CD4-positive, alpha-beta T cell treated with Interleukin-1 beta for 1 hour (primary cell): ENCODE measurements at places on chromosomes 7 and 10.
A peak's percentile ranks its signal among the peaks of the same experiment; 100 is the strongest.

GRCh38 chr7:122339145-122339904, 34.8 kb upstream of the FEZF1 start:
- DNase-seq = no peak

DNA sequence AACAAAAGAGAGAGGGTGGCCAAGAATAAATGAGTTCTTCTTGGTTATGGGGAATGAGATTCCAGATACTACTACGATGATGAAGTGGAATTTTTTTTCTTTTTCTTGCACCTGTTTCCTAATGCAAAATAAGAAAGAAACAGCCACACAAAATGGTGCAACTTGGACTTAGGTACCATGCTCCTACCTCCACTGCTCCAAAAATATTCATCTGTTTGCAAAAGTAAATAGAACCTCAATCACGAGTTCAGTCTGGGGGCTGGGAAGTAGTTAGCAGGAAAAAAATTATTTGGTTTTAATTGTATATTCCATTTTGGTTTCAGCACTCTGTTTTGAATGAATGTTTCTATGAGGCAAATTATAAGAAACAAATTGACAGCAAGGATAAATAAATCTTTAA, 73.5 kb downstream of the SLC25A13 start:
- DNase-seq = no peak

DNA sequence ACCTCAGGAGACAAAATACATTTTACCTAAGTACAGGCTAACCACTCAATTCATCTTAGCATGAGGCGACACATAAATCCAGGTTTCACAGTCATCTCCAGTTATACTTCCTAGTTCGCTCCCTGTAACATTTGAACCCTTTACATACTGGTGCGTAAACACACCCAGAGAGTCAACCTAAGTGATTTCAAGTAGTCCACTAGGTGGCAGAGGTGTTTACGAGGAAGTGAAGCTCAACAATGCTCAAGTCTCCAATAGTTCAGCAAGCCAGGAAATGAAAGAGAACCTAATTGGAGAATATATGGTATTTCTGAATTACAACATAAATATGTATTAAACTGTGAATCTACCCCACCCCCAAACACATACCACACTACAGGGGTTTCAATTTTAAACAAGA, 76.3 kb upstream of the ABCB5 start:
- DNase-seq = no peak

- DNase-seq = no peak
Observed at GRCh38 chr10:90179696-90180407, 478.5 kb downstream of the KIF20B start.

DNA sequence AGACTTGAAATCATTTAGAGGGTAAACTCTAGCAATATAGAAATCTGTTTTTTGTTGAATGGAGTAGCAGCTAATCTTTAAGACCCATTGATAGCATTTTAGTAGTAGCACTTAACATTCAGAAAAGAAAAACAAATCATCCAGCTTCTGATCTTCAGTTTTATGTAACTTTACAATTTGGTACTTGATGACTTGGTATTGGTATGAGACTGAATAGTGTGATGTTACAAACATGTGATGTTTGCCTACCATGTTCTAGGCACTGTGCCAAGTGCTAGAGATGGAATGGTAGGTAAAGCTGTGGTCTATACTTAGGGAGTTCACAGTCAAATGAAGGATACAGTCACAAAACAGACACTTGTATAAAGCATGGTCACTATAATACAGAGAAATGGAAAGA, 21.3 kb downstream of the ZEB1 start:
- DNase-seq = no peak

DNA sequence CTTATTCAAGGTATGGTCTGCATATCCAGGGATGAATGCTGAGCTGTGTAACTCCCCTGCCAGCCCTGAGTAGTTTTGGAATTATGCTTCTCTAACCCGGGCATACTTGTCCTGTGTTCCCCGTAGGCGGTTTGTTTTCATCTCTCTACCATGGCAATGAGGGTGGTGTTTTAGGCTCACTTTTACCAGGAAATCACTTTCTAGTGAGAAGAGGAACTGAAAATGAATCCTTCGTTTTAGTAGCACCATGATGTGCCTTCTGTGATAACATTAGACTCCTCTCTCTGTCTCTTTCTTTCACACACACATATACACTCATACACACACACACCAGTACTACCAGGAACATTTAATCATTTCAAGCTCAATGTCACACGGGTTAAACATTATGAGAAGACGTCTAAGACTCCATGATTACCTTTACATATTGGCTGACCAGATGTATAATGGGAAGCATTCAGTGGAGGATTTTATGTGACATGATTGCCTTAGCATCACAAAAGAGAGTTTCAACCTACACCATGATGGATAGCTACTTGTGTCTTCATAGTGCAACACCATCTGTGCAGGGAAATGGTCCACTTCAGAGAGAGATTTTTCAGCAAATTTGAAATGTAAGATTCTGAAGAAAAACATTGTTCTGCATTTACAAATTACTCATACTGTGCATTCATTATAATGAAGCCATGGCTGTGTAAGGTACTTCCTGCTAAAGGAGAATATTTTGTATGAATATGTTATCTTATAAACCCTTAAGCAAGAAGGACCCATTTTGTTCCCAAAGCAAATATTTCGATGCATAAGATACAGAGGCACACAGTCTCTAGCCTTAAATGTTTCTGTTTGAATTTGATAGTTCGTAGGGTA, 31.0 kb upstream of the PFKP start:
- DNase-seq = peak; percentile 29

DNA sequence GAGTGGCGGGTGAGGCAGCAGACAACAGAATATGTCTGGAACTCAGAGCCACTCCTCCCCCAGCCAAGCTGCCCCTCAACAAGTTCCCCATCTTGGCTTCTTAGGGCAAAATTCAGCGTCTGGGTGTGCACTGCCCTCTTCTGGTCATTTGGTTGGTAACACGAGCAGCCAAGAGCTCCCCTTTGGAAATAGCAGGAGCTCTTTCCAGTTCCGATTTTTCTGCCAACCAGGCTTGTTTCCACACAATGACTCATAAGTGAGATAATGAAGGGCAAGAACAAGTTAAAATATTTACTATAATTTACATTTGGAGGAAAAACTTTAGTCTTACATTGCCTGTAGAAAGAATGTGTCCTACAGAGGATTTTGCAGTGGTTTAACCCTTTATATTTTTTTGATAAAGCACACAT, 70.5 kb downstream of the ADCYAP1R1 start:
- DNase-seq = peak; percentile 30

DNA sequence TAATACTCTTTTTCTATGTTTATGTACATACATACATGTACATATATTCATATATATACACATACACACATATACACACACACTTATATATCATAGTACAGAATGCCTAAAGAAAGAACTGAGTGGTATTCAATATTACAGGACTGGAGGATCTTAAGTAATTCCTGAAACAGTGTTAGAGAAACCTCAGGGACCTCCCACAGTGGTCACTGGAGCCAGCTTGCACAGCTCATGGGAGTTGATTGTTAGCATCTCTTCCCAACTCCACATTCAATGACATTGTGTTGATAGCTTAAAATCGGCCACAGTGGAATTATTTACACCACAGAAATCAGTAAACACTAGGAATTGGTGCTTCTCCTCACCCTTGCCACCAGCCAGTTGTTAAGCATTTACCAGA, 6.0 kb downstream of the LRRC17 start:
- DNase-seq = no peak

- DNase-seq = no peak
Observed at GRCh38 chr7:5567790-5568189, 144.2 kb upstream of the TNRC18 start.

GRCh38 chr7:37318541-37318940, 130.1 kb downstream of the ELMO1 start:
- peak; percentile 41 for DNase-seq

- no peak for DNase-seq
Observed at GRCh38 chr7:157462419-157462771, 125.6 kb downstream of the DNAJB6 start.

- no peak for DNase-seq
Observed at GRCh38 chr7:101081432-101081831, 3.8 kb upstream of the TRIM56 start.

GRCh38 chr10:103127241-103127640, 65.8 kb downstream of the NT5C2 start:
- DNase-seq = no peak

GRCh38 chr10:129385600-129385999, 81.4 kb upstream of the MGMT start:
- DNase-seq = no peak

GRCh38 chr7:107948645-107949442, 54.1 kb downstream of the LAMB1 start:
- no peak for DNase-seq

DNA sequence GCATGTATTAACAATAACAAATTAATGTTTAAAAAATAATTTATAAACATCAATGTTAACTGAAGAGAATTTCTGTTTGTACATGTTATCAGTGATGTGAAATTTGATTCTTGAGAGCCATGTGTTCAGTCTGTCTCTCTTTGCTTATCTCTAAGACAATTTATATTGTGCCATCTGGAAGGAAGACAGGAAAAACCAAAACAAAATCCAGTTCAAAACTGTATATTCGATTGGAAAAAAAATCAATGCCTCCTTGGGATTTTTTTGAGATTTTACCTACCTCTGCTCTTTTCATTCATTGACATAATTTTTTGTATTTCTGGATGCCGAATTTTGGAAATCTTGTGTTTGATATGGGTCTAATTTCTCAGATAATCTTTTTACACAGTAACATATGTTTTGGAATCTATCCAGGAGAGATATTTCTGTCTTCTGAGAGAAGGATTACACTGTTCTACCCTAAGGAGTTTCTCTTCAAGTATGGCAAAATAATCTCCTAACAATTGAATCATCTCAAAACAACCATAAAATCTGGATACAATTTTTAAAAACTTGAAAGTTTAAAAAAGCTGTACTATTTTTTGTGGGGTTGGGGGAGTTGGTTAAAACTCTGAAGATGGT, 311.9 kb upstream of the GNAI1 start:
- DNase-seq = no peak

- DNase-seq = no peak
Observed at GRCh38 chr7:3408814-3409595, 108.0 kb downstream of the SDK1 start.

DNA sequence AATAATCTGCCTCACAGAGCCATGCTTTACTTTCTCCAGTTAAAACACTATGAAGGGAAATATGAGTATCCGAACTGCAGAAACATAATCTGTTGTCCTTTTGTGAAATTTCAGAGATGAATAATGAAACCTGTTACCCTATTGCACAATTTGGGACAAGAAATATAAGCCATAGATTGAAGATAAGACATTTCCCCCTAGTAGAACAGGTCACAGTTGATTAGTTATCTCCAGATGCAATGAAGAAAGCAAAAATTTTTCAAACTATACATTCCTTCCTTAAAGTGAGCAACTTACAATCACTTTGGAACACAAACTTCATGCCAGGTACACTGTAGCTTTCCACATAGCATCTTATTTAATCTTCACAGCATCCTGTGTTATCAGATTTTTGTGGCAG, 2.3 kb upstream of the CHN2 start:
- DNase-seq = no peak

DNA sequence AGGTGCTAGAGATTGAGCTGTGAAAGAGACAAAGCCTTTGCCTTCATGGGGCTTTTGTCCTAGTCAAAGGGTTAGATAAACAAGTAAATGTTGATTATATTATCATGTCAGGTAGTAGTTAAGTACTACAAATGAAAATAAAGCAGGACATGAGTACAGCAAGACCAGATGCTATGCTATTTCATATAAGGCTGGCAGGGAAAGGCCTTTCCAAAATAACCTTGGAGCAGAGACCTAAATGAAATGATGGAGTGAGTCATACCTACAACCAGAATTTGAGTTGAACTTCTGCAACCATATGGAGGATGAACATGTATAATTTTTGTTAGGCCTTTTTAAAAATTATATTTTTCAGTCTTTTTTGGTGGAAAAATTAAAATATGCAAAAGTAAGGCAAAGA, 23.6 kb upstream of the SEMA4G start:
- DNase-seq = no peak

GRCh38 chr7:66297579-66297978, 92.4 kb downstream of the TPST1 start:
- no peak for DNase-seq

GRCh38 chr10:84308021-84308420, 20.4 kb upstream of the CCSER2 start:
- DNase-seq = no peak

DNA sequence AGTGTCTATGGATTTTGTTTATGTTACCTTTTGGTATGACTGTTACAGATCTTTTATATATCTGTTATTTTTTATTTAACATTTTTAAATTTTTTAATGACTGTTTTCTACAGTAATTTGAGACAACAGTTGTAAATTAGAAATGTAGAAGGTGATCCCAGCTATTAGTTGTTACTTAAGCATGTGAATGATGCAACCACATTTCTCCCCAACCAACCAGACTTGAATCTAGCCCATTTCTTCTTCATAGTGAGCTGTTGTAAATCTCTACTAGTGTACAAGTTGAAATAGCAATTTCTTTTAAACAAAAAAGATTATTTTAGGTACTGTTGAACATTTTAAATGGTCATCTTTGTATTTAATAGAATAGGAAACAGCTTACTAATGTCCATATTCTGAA, 18.0 kb downstream of the TMEM106B start:
- DNase-seq = no peak

DNA sequence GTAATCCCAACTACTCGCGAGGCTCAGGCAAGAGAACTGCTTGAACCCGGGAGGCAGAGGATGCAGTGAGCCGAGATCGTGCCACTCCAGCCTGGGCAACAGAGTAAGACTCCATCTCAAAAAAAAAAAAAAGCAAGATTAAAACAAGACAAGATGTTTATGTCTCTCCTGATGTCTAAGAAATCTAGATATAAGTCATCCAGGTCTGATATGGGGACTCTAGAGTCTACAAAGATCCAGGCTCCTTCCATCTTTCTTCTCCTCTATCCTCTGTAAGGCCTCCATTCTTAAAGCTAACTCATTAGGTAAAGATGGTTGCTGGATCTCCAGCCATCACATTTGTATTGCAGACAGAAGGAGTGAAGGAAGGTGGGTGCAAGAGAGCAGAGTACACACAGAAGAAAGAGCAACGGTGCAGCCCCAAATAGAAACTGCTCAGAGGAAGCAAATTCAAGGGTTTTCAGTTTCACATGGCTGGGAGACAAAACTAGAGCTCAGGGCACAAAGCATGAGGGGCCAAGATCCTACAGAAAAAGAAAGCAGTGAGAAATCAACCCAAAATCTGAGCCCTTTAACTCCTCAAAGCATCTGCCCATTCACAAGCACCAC, 57.6 kb downstream of the USP6NL start:
- no peak for DNase-seq

DNA sequence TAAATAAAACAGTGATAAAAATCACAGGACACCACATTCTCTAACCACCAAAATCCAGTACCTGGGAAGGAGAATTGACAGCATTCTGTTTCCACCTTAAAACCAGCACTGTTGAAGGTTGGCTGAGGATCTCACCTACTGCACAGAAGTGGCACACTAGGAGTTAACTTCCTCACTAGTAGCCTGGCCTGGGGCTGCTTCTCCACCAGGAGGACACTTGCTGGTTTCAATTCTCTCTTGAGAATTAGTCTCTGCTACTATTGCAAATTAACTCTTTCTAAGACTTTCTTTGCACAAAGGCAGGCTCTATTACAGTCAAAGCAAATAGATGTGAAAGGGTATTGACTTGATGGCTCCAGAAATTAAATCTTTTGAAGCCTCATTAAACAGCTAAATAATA, 2.3 kb upstream of the CTTNBP2 start:
- no peak for DNase-seq

GRCh38 chr7:52455571-52455970, 579.9 kb upstream of the POM121L12 start:
- no peak for DNase-seq
